ENCODE measurements at places on chromosomes 16 and 17.

- no peak for DNase-seq
Observed at GRCh38 chr16:70656712-70657263, 10.4 kb downstream of the IL34 start.

DNA sequence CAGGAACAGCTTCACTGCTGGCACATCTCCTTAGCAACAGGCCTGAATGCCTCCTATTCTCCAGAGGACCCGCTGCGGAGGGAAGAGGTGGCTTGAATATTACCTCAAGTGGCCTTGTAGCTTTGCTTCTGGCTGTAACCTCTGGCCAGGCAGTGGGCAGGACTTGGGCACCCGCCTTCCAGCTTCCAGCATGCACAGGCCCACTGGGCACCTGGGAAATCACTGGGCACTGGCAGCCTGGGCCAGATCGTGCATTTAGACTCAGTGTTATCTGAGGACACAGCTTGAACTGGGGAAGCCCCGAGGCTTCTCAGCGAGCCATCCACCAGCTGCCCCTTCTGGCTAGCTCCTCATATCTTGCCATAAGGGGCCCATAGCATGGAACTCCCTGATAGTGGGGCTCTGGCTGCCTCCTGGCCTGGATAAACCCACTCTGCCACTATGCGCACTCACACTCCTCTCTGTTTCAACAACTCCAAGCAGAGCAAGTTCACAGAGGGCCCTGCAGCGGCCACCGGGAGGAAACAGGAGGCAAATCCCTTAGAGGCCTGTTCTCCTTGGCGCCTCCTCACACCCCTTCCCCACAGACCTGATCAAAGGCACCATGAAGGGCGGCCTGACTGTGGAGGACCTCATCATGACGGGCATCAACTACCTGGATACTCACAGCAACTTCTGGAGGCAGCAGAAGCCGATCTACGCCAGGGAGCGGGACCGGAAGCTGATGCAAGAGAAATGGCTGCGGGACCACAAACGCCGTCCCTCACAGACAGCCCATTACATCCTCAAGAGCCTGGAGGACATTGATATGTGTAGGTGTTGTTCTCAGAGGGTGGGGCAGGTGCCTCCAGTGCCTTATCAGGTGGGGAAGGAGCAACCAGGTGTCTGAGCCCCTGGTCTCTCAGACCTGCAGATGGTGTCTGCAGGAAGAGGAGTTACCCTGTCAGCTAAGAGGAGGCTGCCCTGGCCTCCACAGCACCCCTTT, 7.8 kb downstream of the ODAD4 start:
- no peak for DNase-seq

GRCh38 chr16:91484-91883, 13.5 kb downstream of the MPG start:
- DNase-seq = no peak

GRCh38 chr17:16074423-16074822, 74.8 kb downstream of the TTC19 start:
- no peak for DNase-seq

- peak; percentile 64 for DNase-seq
Observed at GRCh38 chr16:86740906-86741799, 162.8 kb downstream of the FOXL1 start.

DNA sequence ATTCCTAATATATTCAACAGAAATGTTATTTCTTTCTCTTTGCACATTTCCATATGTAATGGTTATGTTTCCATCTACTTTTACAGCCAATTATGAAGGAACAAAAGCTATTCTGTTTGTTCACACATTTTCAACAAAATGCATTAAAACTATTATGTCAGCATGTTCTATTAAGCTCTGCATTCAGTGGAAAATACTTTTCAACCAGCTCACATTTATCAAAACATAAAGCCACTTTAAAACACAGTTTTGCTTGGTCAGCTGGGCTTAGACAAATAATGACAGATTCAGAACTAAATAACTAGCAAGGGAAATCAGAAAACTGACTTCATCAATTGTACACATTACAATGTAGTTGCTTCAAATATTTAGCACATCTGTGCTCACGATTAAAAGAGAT, 6.9 kb downstream of the SALL1 start:
- DNase-seq = no peak

GRCh38 chr17:2030779-2031163, 818 bp downstream of the DPH1 start:
- DNase-seq = no peak

DNA sequence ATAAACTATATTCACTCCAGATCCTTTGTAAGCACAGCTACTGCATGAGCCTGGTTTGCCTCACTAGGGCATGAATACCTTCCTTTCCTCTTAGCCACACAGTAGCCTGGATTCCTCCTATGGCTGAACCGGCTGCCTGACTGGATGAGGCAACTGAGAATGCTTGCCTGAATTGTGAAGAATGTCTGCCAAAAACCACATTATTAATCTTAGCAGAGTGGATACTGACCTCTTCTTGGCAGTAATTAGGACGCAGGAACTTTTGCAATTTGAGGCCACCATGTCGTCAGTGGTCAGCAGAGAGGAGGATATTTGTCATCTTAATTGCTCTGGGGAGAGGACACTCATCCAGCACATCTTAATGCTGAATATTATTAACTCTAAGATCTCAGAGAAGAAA, 651.8 kb upstream of the GOT2 start:
- DNase-seq = peak; percentile 85

DNA sequence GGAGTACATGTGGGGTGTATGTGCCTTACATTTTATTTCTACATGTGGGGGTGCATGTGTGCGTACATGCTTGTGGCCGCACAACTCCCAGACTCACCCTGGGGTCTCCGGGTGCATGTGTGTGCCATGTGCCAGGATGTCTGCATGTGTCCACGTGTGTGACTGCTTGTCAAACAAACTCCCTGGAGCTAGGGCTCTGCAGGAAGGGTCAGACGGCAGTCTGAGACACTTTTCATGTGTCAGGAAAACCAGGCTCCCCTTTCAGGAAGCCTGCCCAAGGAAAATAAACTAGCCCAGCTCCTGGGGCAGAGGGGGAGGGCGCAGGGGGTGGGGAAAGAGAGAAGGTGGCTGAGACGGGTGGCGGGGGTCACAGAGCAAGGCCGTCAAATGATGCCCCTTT, 44.7 kb downstream of the FZD2 start:
- no peak for DNase-seq

DNA sequence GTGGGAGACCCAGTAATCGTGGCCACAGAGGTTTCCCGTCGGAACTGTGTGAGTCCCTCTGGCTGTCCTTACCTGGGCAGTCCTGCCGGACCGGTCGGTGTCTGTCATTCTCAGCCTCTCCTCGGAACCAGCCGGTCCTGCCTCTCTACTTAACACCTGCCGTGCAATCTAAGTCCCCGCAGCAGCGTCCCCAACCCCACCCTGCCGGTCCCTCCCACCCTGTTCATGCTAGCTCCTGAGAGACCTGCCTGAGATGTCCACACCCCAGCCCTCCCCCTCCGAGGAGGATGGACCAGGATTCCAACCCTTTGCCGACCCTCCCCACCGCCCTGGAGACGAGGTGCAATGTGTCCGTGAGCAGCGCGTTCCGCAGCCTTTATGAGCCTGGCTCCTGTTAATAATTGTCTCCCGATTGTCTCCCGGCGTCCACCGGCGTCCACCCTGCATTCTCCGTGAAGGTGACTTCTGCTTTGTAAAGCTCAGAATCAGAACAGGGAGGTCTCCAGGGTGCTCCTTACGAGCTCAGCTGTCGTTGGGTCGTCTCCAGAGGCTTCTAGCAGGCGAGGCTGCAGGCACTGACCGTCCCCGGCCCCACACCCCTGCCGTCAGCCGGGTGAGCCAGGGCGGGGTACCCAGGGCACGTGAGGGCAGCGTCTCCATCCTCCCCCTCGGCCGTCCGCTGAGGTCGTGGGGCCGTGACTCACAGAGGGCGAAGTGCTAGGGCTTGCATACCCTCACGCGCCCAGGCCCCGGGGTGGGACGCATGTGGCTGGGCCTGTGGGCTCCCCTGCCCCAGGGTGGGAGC, 10.1 kb downstream of the METRNL start:
- no peak for DNase-seq

- DNase-seq = peak; percentile 81
Observed at GRCh38 chr16:14007450-14007849, 63.7 kb upstream of the MRTFB start.

GRCh38 chr17:55763856-55764255, 13.0 kb downstream of the PCTP start:
- DNase-seq = no peak

Data from skeletal muscle cell (primary cell).